Activated CD4-positive, alpha-beta T cell treated with anti-CD3 and anti-CD28 coated beads for 48 hours (primary cell): ENCODE measurements at places on chromosomes 6 and 20.
A peak's percentile ranks its signal among the peaks of the same experiment; 100 is the strongest.

- no peak for DNase-seq
Measured at GRCh38 chr6:95804847-95805541, 210.8 kb upstream of the FUT9 start.

- no peak for DNase-seq
Measured at GRCh38 chr6:95948324-95948723, 67.5 kb upstream of the FUT9 start.

GRCh38 chr20:1665345-1665744 lies 7.8 kb upstream of the SIRPG start:
- no peak for DNase-seq

GRCh38 chr6:136403110-136403980 lies 113.7 kb upstream of the BCLAF1 start:
- no peak for DNase-seq

DNA sequence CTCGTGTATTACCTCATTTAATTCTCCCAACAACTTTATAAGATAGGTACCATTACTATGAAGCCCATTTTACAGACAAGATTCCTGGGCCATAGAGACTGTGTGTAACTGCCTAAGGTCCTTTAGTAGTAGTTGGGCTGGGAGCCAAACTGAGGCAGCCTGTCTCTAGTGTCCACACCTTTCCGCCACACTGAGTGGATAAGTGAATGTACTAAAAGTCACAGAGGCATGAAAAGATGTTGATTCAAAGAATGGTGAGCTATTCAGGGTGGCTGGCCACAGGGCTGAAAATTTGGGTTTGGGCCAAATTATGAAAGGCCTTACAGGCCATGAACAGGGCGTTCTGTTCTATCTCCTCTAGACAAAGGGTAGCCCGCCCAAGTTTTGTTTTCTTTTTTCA lies 11.0 kb downstream of the CD24 start:
- DNase-seq: no peak

- peak; percentile 40 for DNase-seq
Measured at GRCh38 chr6:42978487-42978838, 518 bp downstream of the PEX6 start.

DNA sequence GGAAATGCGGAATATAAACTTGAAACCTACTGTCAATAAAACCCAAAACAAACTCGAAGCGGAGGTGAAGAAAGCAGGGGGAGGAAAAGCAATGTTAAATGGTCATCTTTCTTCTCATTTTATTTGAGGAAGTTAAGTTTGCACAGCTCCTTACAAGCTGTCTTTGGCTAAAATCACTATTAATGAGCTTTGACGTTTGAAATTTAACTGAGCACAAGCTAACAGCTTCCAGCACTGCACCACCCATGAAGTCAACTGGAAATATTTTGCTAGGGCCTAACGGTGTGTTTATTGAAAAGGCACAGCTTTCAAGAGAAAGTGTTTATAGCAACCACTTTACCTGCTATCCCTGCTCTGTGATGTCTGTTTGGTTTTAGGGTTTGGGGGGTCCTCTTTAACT lies 103.8 kb downstream of the PKHD1 start:
- no peak for DNase-seq

- no peak for DNase-seq
Measured at GRCh38 chr20:47805951-47806350, 20.7 kb upstream of the SULF2 start.

DNA sequence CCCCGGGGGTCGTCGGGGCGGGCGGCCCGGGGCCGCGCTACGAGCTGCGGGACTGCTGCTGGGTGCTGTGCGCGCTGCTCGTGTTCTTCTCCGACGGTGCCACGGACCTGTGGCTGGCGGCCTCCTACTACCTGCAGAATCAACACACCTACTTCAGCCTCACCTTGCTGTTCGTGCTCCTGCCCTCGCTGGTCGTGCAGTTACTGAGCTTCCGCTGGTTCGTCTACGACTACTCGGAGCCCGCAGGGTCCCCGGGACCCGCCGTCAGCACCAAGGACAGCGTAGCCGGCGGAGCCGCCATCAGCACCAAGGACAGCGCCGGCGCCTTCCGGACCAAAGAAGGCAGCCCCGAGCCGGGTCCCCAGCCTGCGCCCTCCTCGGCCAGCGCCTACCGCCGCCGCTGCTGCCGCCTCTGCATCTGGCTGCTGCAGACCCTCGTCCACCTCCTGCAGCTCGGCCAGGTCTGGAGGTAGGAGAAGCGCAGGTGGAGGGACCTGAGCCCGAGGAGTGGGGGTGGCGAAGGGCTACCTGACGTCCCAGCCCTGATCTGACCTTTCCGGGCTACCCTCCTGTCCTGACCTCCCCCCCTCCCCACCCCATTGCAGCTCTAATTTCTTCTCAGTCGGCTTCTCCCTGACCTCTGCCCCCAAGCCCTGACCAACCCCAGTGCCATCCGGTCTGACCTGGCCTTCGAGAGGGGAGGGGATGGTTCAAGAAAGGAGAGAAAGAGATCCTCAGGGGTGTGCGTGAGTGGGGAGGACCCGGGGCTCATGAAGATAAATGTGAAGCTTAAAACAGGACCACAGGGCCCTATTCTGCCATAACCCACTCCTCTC lies 558 bp downstream of the XKR7 start:
- peak; percentile 85 for DNase-seq
